RKO (cell line): ENCODE measurements at places on chromosomes 2 and 18.

GRCh38 chr2:29189052-29189451, 73.8 kb downstream of the CLIP4 start:
- DNase-seq: no peak

DNA sequence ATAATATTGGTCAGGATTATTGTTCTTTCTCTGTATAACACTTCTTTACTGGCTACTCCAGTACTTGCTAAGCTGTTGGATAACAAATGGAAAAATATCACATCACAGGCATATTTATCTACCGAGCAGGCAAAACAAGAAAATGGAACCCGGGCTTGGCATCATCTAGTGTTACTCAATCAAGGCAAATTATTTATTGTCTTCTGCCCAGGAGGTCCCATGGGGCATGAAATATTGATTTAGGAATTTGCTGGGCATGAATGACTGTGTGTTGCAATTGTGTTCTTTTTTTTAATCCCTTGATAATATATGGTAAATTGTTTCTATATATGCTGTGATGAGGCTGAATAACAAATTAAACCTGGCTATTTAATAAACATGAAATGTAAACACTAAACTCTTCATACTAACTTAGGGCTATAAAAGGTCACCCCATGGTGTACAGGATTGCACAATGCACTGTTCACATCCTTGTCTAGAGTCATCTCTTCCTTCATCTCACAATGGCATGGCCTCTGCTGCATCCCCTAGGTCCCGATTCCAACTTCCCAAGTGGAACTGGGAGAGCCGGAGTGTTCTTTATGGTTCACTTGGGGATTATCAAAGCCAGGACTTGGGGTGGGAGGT, 2.2 kb upstream of the PARD3B start:
- DNase-seq: no peak

DNA sequence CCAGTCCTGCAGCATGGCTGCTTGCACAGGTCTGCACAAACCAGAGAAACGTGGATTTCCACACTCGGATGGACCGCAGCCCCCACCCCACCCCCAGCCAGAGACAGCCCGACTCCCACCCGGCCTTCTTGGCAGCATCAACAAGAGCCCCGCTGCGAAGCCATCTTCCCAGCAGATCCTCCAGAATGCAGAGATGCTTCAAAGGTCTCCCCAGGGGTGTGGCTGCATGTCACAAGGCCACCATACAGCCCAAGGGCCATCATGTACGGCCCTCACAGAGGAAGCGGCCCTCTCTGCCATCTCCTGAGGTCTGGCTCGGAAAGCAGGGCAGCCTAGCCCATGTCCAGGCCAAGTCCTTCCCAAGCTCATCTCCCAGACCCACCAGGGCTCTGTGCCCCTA, 11.5 kb downstream of the DNMT3A start:
- DNase-seq: no peak

DNA sequence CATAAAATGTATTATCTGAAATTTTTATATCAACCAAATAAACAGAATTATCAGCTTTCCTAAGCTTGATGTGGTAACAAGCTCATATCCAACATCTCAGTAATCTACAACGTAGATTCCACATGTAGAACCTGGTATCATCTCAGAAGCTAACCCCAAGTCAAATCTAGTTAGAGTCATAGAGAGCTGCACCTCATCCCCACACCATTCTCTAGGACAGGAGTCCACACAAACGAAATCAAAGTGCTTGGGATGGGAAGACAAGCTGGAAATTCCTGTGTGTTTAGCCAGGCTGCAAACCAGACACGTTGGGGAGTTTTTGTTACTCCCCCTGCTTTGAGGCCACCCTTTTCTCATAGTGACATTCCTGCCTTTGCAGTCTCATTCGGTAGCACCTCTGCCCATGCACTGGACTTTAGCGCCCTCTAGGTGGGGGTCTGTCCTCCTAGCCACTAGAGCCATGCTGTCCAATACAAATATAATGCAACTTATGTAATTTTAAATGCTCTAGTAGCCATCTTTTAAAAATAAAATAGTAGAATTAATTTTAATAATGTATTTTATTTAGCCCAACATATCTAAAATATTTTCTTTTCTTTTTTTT, 28.1 kb upstream of the SATB2 start:
- DNase-seq: peak; percentile 74

DNA sequence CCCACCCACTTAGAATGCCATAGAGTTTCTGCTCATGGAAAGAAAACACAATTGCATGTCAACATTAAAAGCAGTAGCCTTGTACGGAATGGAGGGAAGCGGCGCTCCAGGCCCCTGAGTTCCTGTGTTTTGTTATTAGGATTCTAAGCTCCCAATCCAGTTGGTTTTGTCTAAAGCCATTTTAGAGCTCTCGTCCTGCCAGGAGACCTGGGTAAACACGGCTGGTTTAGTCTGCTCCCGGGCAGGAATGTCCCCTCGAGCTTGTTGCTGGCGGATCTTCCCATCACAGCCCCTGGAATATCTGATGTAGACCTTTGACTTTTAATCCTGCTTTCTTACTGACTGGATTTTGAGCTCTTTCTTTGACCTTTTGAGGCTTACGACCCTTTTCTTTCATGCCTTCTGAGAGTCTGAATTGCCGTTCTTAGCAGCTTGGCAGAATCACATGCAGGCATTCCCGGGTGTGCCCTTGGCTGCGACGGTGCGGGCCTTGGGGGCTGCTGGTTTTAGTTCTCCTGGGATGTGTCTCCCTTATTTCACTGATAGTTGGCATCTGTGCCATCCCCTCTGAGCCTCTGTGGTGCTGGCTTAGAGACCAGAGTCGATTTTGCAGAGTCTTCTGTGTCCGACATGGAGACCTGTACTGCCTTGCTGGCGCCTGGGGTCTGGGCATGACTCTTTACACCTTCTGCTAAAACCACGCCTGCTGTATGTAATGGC, 25.4 kb downstream of the GREB1 start:
- no peak for DNase-seq

DNA sequence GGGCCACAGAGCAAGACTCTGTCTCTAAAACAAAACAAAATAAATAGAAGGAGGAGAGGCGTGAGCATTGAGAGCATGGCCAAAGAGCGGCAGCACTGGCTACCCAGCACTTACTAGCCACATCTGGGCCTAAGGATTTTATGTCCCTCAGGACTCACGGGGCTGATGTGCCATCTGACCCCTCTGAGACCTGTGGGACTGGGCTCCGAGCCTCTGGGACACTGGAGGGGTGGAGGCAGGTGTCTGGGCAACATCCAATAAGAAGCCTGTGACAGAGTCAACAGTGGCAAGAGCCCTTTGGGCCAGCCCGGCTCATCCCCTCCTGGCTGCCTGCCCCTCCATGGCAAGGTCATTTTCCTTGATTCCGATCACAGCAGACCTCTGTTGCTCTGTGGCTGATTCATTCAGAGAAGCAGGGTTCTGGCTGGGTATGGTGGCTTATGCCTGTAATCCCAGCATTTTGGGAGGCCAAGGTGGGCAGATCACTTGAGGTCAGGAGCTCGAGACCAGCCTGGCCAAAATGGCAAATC, 60.7 kb downstream of the RRM2 start:
- no peak for DNase-seq

- DNase-seq: no peak
These were observed 218.1 kb downstream of the ARHGAP15 start for GRCh38 chr2:143347271-143347695.

DNA sequence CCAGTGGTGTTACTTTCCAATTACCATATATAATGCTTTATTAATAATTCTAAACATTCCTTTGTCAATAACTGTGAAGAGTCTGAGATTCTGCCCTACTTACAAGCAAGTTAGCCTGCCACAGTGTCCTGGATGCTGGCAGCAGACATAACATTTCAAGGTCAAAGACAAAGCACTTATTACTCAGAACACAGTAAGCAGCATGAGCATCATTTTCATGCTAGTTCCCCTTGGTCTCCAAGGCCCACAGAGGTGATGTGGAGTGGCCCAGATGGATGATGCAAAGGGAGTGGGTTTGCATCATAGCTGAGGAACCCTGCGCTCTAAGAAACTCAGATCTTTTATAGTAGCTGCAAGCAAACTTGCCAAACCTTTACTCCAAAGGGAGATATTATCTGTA, 349.7 kb downstream of the ZEB2 start:
- no peak for DNase-seq

DNA sequence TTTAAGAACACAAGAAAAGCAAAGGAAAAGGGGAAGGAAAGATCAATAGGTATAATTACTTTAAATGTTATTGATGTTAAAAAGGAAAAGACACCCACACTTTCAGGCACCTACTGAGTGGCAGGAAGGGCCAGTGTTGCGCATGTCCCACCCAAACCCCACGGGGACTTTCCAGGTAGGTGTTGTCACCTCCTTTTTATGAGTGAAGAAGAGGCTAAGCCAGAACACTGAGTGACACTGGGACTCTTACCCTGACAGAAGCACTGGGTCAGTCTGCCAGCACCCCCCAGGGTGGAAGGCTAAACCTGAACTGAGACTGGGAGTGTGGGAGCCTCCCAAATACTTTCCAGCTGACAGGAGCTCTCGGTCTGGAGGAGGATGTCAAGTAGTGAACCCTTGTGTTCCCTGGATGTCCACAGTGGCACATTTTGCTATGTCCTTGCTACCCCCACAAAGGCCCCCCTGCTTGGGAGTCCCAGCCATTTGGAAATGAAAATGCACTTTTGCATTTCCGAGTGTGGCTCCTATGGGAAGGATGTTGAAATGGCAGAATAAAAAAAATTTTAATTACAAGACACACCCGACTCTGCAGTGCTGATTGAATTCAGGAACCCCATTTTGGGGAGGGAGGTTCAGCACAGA, 90.9 kb upstream of the SMAD2 start:
- no peak for DNase-seq

- DNase-seq: no peak
These were observed 64.7 kb downstream of the CDH7 start for GRCh38 chr18:65815506-65815905.

DNA sequence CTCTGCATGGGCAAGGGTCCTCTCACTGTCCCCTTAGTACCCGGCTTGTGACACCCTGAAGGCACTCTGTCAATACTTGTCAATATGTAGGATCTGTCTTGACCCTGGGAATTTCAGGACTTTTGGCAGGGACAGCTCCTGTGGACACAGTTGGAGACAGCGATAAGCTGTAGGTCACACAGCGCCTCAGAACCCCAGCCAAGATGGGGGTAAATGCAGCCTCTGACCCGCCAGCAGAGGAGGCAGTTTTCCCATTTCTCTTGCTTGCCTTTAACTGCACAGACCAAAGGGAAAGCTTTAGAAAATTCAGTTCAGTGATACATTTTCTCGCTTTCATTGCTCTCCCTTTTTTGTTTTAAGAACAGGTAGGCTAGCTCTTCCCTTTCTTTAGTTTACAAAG, 54.8 kb upstream of the KLHL29 start:
- DNase-seq: peak; percentile 12

GRCh38 chr18:8910843-8911242, 191.7 kb upstream of the NDUFV2 start:
- DNase-seq: no peak

GRCh38 chr18:77251730-77252050, 2.0 kb downstream of the GALR1 start:
- DNase-seq: no peak

DNA sequence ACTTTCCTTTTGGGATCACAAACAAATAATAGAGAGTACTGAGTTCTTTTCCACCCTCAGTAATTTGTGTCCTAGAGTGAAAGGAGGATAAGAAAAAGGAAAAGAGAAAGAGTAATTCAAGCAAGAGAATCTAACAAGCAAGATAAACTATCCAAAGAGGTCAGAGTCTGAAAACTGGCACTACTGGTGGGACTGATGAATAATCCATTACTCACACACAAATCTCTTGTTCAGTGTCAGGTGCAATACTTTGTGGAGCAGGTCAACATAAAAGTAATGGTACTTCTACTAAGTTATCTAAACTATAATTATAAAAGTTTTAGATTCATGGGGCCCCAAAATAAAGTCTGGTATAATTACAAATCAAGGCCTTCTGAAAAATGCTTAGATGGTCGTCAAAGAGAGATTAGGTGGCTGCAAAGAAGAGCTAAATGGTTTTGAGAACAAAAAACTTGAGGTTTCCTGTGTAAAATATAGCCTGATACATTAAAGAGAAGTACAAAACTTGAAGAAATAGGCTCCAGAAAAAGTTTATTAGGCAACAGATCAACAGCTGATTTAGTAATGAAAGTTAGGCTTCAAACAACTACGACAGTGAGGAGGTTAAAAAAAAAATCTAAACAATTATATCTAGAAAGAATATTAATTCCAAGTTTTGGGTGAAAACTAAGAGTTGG, 109.4 kb downstream of the BAZ2B start:
- peak; percentile 47 for DNase-seq

DNA sequence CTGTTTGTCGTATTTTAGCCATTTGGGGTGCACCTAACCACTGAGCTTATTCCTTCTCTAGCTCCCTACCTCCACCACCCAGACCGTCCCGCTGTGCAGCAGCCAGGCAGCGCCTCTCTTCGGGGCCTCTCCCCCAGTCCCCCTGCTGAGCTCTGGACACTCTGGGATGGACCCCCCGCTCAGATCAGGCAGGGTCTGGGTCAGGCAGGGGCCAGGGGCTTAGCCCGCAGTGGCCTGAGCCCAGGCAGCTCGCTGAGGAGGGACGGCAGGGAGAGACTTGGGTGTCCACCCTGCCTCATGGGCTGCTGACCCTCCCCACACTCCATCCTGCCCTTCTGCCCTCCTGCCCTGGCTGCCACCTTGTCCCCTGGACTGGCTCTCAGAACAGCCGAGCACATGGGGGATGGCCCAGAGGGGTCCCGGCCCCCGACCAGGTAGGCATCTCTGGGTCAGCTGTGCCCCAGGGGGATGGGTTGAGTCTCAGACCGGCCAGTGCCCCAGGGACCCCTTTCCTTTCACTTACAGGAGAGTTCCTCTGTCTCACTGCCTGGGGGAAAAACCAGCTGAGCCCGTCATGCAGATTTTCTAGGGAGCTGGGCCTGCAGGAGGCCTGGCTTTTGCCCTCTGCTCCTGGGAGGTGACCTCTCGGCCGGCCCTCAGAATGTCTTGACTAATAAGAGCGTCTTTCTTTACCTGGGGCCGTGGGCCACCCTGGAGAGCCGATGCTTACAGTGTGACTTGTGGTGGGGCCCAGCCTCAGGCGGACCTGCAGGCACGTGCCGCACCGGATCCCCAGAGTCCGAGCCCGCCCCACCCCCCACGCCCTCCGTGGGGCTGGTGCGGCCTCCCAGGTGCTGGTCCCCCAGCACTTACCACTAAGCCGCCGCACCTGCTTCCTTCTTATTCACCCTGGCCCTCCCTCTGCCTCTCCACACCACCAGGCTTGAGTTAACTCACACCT, 22.8 kb upstream of the PXDN start:
- no peak for DNase-seq

DNA sequence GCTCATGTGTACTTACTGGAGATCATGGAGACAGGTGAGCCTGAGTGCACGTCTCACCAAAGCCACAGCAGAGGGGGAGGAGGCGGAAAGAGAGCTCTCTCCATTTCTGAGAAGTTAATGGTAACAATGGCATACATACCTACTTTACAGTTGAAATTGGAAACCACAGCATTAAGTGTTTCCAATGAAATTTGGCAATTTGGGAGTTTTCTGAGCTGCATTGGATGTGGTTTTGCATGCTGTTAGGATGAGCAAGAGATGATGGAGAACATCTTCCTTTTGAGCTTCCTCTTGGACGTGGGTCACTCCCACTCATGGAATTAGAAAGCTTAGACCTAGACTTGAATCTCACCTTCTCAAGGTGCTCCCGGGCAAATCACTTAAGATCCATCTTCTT, 25.5 kb upstream of the IL37 start:
- DNase-seq: no peak
